KBM-7 (cell line): ENCODE measurements at places on chromosomes 7 and 10.

DNA sequence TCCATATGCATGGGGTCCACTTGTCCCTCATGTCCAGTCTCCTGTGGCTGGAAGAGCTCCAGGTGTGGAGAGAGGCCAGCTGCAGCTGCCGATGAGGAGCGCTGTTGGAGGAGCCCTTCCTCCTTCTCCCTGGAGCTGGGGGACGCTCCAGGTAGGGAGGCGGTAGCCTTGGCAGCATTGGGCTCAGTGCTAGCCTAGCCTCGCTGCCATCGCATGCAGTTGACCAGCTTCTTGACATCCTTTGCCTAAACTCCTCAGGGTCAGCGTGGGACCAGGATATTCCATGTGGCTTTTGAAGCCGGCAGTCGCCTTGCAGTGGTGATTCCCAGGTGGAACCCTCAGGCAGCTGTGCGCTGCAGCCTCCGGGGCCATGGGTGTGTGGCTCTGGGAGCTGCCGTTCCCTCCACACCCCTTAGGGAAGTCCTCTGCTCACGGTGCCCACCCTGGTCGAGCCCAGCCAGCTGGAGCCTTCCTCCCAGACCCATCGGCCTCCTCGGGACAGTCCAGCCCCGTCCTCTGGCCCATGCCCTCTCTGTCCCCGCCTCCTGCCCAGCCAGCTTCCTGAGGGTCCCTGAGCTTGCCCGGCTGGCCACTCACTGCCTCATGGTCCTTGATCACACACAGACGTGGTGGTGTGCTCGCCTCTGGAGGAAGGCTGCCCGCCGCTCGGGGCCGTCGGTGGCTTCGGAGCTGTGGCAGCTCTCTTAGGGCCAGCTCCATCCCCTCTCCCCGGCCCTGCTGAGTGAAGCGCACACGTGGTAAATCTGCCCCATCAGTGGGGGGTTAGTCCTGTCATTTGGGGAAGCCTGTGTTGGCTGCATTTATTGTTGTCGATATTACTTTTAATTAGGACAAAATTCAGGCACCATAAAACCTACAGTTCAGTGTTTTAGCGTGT, 21.2 kb downstream of the INPP5A start:
- DNase-seq, result no peak

GRCh38 chr7:36280840-36281812, 108.5 kb upstream of the ANLN start:
- DNase-seq, result no peak

GRCh38 chr7:156386097-156386496, 254.5 kb upstream of the RNF32 start:
- no peak for DNase-seq

- DNase-seq, result no peak
Measured at GRCh38 chr10:34890939-34891338, 75.8 kb upstream of the PARD3 start.

- DNase-seq, result no peak
Measured at GRCh38 chr10:118571123-118571522, 24.3 kb downstream of the PRLHR start.

DNA sequence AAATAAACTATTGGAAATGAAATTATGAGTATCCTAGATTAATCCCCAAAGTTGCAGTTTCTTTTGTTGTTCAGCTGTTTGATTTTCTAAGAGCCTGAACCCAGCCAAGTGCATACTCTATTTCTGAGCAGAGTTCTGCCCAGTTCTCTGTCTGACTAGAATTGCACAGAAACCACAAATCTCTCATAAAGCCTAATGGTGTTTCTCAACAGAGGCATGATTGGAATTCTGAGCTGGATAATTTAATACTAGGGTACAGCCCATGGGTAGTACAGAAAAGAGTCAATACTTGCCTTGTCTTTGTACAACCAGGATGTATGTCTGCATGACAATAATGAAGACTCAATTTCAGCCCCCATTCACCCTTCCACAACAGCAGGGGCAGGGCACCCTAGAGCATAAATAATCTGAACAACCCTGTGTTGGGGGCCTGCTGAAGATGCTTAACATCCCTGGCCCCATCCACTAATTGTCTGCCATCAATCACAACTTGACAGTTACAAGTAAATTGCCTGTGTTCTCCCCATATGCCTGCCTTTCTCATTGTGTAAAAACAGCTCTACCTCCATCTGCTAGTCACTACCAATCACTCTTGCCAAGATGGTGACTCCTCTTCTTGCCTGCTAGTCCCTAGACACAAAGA, 114.4 kb downstream of the NPSR1 start:
- DNase-seq, result no peak

DNA sequence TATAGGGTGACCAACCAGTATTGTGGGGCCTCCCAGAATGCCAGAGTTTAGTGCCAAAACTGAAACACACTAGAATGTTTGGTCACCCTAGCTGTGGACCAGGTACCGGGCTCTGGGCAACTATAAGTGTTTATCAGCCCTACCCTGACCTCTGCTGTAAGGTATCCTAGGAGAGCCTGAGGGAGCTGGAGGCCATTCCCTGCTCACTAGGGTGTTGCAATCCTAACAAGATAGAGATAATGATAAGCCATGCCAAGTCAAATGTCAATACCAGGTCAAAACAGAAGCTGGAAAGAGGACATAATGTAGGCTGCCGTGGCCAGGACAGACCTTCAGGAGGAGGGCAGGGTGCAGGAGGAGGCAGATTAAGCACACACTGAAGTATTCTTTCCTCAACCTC, 151.8 kb downstream of the KCNMA1 start:
- DNase-seq, result no peak

- DNase-seq, result no peak
Measured at GRCh38 chr10:71882813-71883659, 32.0 kb upstream of the PSAP start.

DNA sequence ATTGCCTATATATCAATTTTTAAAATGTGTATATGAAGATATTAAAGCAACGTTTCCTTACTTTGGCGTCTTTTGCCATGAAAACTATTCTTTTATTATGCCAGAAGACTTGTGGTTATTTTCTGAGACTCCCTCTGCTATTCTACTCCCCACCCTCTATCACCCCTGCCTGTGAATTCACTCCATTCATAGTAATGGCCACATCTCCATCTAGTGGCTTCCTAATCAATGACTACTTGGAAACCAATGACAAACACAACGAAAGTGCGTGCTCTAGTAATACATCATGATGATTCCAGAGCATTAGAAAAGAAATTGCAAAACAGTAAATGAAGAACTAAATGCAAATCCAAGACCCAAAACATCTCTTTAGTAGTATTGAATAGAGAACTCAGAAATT, 186.7 kb upstream of the HGF start:
- peak; percentile 86 for DNase-seq

GRCh38 chr10:110169586-110169985, 37.8 kb upstream of the MXI1 start:
- no peak for DNase-seq
